ENCODE measurements at places on chromosomes 16 and 17.

GRCh38 chr17:44530896-44531418 lies 26.3 kb upstream of the FZD2 start:
- no peak for DNase-seq

DNA sequence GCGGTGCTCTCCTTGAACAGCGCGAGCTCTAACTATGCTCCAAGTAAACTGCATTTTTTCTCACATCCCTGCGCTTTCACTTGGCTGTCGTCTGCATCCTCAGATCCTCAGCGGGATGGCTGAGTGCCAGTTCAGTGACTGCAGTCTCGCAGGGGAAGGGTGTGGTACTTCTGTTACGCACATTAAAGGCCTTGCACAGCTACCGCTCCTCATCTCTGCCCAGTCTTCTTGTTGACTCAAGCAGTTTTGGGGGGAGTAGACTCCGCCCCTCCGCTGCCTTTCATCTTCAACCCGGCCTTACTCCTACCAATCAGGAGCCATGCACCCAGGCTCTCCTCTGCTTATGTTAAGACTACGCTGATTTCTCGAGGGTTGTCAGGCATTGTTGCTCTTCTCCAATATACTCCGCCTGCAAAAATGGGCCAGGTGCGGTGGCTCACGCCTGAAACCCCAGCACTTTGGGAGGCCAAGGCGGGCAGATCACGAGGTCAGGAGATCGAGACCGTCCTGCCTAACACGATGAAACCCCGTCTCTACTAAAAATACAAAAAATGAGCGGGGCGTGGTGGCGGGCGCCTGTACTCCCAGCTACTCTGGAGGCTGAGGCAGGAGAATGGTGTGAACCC lies 10.0 kb downstream of the ATP5PD start:
- no peak for DNase-seq

GRCh38 chr17:28598389-28598788 lies 436 bp downstream of the SPAG5 start:
- DNase-seq, result no peak

DNA sequence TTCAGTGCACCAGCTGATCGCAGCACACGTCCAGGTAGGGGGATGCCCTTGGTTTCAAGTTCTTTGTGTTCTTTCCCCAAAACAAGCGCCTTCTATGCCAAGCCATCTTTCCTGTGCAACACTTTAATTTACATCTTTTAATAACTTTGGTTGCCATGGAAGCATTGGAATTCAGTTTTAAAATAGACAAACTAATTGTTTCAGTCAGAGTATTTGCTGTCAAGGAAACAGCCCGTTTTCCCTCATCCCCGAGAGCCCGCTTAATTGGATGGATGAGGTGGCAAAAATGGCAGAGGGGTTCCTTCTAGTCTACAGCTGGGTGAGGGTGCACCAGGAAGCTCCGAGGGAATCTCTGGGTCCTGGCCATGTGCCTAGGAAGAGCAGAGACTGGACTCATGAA lies 793.7 kb upstream of the EEF2KMT start:
- DNase-seq, result no peak

GRCh38 chr17:611202-611601 lies 103.4 kb downstream of the VPS53 start:
- no peak for DNase-seq

GRCh38 chr16:74455619-74456289 lies 34.5 kb upstream of the CLEC18B start:
- no peak for DNase-seq

Measured in stimulated activated naive B cell treated with anti-CD40 and anti-IgM and Interleukin-4, amounts not matched to agents 10 μg/mL and 1 μg/mL and 100 μg/mL, for 72 hours (primary cell).